Stimulated activated CD4-positive, alpha-beta T cell treated with anti-CD3 and anti-CD28 coated beads, Interleukin-12 subunit alpha, Interleukin-12 subunit beta, amount 100 ng/mL, for 4 hours (primary cell): ENCODE measurements at places on chromosomes 4 and X.

DNA sequence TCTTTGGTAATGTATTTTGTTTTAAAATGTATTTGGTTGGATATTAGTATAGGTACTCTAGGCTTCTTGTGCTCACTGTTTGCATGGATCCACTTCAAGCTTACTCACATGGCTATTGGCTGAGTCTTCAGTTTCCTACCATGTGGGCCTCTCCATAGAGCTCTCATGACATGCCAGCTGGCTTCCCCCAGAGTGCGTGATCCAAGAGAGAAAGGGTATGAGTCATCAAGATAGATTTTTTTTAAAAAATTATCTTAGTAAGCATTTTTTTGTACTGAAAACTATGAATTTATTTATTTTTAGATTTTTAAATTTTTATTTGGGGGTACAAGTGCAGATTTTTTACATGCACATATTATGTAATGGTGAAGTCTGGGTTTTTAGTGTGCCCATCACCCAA, 219.1 kb upstream of the AMOT start:
- DNase-seq: no peak

DNA sequence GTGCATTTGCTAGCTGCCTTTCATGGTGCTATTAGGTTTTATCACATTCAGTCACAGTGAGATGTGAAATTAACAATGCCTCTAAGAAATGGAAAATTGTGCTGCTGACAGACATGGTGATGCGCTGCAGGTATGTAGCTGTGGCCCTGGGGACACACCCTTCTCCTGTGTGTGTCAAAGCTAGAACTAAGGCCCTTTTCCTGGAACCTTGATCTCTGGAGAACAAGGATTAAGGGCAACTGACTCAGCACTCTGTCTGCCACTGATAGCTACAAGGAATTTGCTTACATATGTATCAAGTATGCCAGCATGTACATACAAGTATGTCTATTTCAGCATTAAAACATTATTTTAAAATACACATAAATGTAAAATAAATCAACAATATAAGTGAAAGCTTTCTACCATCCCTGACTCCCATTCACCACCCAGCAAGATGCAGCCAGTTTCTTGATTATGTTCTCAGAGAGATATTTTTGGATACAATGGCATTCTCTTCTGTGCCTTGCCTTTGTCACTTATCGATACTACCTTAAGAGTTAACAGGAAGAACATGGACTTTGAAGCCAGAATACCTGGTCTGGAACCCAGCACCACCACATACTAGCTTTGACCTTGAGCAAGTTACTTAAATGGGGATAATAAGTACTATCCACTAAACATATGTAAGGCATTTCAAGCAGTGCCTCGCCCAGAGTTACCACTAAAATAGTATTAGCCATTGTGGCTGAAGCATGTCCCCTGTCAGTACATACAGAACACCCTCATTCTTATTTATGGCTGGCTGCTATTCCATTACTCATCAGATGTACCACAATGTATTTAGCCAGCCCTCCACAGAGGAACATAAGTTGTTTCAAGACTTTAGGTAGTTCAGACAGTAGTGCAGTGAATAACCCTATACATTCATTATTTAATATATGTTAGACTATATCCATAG, 68.5 kb downstream of the NPNT start:
- DNase-seq: no peak

DNA sequence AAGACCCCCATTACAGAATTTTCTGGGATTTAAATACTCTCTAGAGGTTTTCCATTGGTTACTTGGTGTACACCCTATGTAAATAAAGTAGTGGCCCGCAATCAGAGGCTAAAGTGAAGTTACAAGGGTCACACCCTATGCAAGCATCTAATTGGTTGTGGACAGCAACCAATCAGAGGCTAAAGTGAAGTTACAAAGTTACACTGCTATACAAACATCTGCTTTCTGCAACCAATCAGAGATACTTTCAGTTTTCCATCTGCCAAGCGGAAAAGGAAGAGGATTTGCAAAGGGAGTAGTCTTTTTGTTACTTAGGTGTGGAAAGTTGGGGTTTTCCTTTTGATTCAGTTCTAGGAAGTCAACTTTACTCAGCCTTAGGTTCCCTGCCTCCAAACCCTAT, 2.0 kb upstream of the ATRX start:
- DNase-seq: no peak

- no peak for DNase-seq
Observed at GRCh38 chr4:101172369-101172768, 175.0 kb downstream of the PPP3CA start.

- DNase-seq: no peak
Observed at GRCh38 chr4:99886146-99886545, 8.1 kb downstream of the LAMTOR3 start.

- DNase-seq: no peak
Observed at GRCh38 chr4:36332023-36332781, 50.8 kb downstream of the DTHD1 start.

- no peak for DNase-seq
Observed at GRCh38 chr4:47747846-47748494, 89.9 kb downstream of the CORIN start.

DNA sequence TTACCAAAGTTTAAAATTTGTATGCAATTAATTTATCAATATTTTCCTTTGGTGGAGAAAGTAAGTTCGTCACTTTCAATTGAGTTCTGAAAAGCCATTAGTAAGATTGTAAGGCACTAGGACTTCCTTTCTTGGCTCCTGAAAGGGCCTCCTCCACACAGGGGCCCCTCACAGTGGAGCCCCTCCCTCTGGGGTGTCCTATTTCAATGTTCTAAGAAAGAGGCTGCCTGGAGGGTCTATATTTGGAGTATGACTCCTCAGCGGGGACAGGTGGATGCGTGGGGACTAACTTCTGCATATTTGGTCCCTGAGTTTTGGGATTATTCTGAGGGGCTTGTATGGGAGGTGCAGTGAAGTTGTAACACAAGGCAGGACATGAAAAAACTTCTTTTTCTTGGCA, 1.6 kb upstream of the ARMCX4 start:
- DNase-seq: no peak

DNA sequence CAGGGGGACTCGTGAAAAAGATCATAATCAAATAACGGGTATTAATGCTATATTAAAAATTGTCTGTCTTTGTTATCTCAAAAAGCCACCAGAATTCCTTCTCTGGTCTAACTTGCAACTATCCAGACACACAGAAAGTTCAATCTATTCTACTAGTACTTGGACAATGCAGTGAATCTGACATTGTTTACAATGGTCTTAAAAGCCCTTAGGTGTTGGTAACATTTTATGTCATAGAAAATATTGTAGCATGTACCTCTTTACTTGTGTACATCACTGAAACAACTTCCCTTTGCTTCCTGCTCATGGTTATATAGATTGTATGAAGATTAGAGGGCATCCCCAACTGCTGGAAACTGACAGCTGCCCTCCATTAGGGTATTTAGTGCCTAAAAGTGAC, 71.1 kb upstream of the PPP3CA start:
- DNase-seq: no peak
